ENCODE measurements at places on chromosomes 6 and 20.
A peak's percentile ranks its signal among the peaks of the same experiment; 100 is the strongest.

DNA sequence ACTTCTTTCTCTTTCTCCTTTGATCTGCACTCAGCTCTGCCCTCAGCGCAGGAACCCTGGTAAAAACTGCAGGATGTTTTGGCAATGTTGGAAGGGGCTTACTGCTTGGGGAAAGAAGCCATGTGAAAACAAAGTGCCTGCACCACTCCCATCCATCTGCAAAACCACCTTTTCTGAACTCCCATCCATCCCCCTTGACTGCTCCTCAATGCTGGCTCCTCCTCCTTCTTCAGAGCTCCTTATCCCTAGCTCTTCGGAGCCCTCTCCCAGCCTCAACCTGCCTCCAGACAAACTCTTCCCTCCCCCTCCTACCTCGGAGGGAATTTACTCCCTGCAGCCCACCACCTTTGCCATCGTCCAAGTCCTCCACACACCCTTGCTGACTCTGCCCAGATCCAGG, 4.2 kb upstream of the ZBTB12 start:
- no peak for DNase-seq

- no peak for DNase-seq
Observed at GRCh38 chr6:12383448-12383847, 93.3 kb downstream of the EDN1 start.

GRCh38 chr6:6841571-6841970, 253.1 kb downstream of the LY86 start:
- no peak for DNase-seq

- no peak for DNase-seq
Observed at GRCh38 chr6:38115626-38116008, 296.1 kb downstream of the ZFAND3 start.

GRCh38 chr6:66896415-66896814, 1189.4 kb upstream of the EYS start:
- DNase-seq: peak; percentile 81

GRCh38 chr6:11043961-11044711, at the start of gene ELOVL2:
Gene ELOVL2, minus strand, starts transcription at chr6:11044305. Its CDS starts 75 bp downstream, at chr6:11044230.
- DNase-seq: peak; percentile 48
